ENCODE measurements at places on chromosomes 12 and 14. TPM values are rescaled to one million over a fixed set of nuclear protein-coding genes. Genes with fewer than 3 reads are reported as not detected.
A peak's percentile ranks its signal among the peaks of the same experiment; 100 is the strongest.

DNA sequence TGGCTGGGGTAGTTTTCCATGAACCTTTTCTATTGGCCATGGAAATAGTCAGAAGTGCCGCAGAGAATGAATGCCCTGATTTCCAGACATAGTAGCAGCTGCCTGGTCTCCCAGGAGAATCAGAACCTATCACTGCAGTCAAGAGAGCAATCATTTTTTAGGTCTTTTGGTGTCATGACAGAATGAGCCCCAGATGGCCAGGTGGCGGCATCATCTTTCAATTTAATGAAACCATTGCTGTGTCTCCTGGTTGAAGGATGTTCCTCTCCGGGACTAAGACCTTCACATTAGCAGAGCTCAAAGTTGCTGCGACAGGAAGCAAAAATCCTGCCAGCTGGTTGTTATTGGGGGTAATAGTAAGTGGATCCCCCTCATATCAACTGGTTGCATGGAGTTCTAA is 18.8 kb downstream of the TNFAIP2 start:
- no peak for DNase-seq

GRCh38 chr12:41409628-41410027 is 221.5 kb downstream of the PDZRN4 start:
- no peak for DNase-seq

DNA sequence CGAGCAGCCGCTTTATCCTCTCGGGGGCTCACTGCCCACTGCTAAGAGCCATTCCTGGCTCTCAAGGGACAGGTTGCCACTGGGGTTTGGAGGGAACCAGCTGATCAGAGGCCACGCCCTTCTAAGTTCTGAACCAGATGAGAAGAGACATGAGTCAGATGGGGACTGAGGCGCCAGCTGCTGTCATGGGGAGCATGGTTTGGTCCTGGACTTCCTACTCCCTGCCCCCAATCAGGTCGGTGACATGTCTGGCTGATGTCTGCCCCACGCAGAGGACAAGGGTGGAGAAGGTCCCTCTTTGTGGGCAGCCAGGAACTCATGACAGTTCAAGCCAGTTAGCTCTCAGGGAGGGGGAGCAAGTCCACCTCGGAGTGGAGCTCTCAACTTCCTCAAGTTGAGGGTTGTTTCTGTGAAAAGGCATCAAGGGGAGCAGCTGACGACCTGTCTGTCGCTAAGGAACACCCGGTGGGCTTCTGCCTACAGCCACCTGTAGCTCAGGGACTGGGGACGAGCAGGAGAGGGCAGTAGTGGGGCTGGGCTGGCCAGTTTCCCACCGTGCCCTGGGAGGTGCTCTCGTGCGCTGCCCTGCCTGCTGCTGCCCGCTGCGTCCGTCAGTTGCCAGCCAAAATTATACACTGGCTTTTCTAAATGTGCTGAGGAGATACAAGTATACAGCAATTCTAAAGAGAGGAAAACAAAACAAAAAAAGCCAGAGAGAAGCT is 20.5 kb downstream of the PSMC1 start:
- peak; percentile 28 for DNase-seq

DNA sequence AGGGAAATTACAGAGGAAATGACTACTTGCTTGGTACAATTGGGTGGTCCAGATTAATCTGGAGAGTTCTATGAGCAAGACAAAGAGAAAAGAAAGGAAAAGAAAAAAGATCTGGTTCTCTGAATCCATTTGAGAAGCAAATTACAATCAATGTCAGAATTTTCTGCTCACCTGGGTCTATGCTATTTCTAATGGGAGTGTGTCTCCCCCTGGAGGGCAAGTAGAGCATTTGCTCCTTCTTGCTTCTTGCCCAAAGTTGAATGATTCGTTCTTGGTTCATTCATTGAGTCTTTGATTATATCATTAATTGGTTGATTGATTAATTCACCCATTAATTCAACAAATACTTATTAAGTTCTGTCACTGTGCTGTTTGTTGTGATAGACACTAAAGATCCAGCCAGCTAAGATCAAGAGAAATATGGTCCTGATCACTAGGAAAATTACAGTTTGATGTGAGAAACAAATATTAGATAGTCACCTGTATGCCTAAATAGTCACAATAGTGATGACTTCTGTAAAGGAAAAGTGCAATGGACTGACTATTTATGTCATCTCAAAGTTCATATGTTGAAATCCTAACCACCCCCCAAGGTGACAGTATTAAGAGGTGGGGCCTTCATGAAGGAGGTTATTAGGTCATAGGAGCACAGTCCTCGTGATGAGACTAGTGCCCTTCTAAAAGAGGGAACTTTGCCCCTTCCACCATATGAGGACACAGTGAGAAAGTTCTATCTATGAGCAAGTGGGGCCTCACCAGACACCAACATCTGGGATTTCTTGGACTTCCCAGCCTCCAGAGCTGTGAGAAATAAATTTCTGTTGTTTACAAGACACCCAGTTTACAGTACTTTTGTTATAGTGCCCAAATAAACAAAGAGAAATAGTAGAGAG is 8.0 kb upstream of the ASB8 start:
- DNase-seq: peak; percentile 72

GRCh38 chr12:41142376-41142775 is 45.7 kb upstream of the PDZRN4 start:
- DNase-seq: no peak

- DNase-seq: no peak
These were observed 33.6 kb downstream of the KCNA1 start for GRCh38 chr12:4943067-4943937.

Gene INSM2
- not detected for total RNA-seq

GRCh38 chr14:23121361-23121771 is 2.3 kb upstream of the CEBPE start:
- DNase-seq: no peak
